ENCODE measurements at places on chromosomes 11 and 22.

GRCh38 chr11:101881586-101881985 is 33.2 kb upstream of the CEP126 start:
- DNase-seq, result no peak

- no peak for DNase-seq
Measured at GRCh38 chr11:7204778-7205177, 46.9 kb upstream of the SYT9 start.

DNA sequence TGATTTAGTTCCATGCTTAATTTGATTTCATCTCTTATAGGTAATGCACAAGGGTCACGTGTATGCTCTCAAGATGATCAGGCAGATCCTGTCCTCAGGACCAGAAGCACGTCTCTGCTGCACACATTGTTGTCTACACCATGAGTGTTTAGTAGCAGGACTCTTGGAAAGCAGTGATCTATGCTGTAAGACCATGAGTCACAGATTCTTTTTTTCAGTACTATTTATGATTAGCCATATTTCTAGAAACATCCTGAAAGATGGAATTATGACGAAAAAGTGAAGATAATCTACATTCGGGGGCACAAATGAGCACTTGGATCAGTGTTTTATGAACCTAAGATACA is 29.6 kb downstream of the ZBED4 start:
- DNase-seq, result no peak

- DNase-seq, result no peak
Measured at GRCh38 chr11:102115557-102115956, 5.3 kb downstream of the YAP1 start.

GRCh38 chr11:103871923-103872551 is 164.4 kb upstream of the DDI1 start:
- DNase-seq, result no peak
